Pons (tissue), 1 donor: ENCODE measurements at places on chromosomes 3 and 15.

DNA sequence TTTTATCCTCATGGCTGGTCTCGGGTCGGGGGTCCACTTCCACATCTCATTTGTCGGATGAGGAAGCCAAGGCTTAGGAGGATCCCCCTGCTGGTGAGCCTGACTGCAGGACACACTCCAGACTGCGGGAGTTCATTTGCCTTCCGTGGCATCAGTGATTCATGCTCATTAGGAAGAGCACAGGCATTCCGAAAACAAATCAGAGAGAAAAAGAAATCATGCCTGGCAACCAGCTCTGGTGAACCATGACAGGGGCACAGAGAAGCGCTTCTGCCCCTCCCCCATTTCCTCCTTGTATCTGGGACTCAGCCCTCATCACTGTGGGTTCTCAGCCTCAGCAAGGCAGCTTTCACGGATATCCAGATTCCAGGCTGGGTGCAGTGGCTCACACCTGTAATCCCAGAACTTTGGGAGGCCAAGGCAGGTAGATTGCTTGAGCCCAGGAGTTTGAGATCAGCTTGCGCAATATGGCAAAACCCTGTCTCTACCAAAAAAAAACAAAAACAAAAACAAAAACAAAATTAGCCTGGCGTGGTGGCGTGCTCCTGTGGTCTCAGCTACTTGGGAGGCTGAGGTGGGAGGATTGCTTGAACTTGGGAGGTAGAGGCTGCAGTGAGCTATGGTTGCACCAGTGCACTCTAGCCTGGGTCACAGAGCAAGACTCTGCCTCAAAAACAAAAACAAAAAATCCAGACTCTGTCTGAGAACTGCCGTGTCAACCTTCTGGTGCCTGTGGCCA lies 28.4 kb downstream of the IRAK2 start:
- DNase-seq = no peak

- DNase-seq = no peak
Observed at GRCh38 chr3:27385504-27385903, 16.3 kb upstream of the NEK10 start.

DNA sequence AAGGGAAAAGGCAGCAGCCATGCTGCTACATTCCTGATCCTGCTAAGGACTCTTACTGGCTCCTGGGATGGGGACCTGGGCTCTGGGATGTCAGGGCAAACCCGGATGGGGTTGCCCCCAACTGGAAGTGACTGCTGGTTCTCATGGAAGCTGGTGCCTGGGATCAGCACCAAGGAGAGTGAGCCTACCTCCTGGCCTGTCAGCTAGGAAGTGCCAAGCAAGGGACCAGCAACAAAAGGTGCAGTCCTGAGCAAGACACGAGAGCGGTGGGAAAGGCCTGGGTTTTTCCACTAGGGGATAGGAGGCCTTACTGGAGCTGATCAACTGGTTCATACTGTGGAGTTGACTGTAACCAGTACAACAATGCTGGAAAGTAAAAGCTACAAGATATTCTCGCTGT lies 47.9 kb upstream of the SYNM start:
- no peak for DNase-seq

GRCh38 chr3:78140866-78141265 lies 1101.0 kb downstream of the ROBO2 start:
- no peak for DNase-seq

- DNase-seq = no peak
Observed at GRCh38 chr15:72154316-72154715, 36.1 kb downstream of the SENP8 start.

DNA sequence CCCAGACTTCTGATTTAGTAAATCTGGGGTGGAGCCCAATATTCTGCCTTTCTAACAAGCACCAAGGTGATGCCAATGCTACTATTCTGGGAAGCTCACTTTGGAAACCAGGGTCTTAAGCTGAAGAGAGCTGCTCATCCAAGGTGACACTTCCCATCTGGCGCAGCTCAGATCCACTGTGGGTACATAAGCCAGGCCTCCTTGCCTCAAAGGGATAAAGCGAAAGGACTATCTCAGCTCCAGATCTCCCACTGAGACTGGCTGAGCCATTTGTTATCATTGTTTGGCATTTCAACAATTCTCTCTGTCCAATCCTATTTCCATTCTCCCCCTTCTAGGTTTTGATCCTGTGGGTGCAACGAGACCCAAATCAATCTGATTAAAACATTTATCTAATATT lies 323.8 kb downstream of the GBE1 start:
- peak; percentile 37 for DNase-seq

- peak; percentile 38 for DNase-seq
Observed at GRCh38 chr15:81024265-81024872, 23.6 kb downstream of the TLNRD1 start.

DNA sequence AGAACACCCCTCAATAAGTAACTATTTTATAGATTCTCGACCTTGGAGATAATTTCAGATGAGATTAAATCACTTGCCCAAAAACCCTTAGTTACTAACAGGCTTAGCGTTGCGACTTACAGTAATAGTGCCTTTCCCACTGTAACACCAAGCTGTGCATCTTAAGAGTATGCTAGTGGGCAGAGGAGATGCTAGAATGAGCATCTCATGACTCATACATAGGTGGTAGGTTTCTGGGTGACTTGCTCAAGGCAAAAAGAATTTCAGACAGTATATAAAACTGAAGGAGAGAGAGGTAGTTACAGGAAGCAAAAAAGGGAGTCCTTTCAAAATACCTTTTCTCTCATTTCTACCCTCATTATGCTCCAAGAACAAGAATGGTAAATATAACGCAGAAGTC lies 3.9 kb downstream of the KATNBL1 start:
- DNase-seq = no peak
